ENCODE measurements at places on chromosomes 7 and 10. TPM values are rescaled to one million over a fixed set of nuclear protein-coding genes. Genes with fewer than 3 reads are reported as not detected.

Gene SEMA3A
- polyA plus RNA-seq: 1.2 TPM

Gene COL13A1
- 13.7 TPM for polyA plus RNA-seq

Gene CH25H
- polyA plus RNA-seq: 2.3 TPM

Gene ANKRD2
- polyA plus RNA-seq: 0.10 TPM

Gene HYAL4
- polyA plus RNA-seq: not detected

Gene ABCB8
- polyA plus RNA-seq: 17.2 TPM

Gene MBL2
- polyA plus RNA-seq: not detected

Gene CREB5
- polyA plus RNA-seq: 2.0 TPM

Gene BZW2
- polyA plus RNA-seq: 28.8 TPM

Gene POLR2J3
- 67.3 TPM for polyA plus RNA-seq

Gene MACC1
- 1.1 TPM for polyA plus RNA-seq

Gene FAS
- polyA plus RNA-seq: 7.6 TPM

Gene MACROH2A2
- polyA plus RNA-seq: 3.5 TPM

Gene UCN3
- polyA plus RNA-seq: not detected

Gene GIMAP8
- 27.3 TPM for polyA plus RNA-seq

Gene OR9A2
- polyA plus RNA-seq: not detected

Gene FAM25A
- not detected for polyA plus RNA-seq

Gene ELN
- 11.1 TPM for polyA plus RNA-seq

Gene PPP1R17
- polyA plus RNA-seq: not detected

Gene MSS51
- polyA plus RNA-seq: 2.6 TPM

Gene PVRIG
- 41.2 TPM for polyA plus RNA-seq

Gene TPK1
- 8.9 TPM for polyA plus RNA-seq

Gene GSTO2
- 0.91 TPM for polyA plus RNA-seq

Gene GNGT1
- not detected for polyA plus RNA-seq

Gene MCU
- polyA plus RNA-seq: 7.7 TPM

Gene ENTPD1
- polyA plus RNA-seq: 19.7 TPM

Gene EFCAB10
- not detected for polyA plus RNA-seq

Gene FFAR4
- 0.02 TPM for polyA plus RNA-seq

Gene COL17A1
- 1.3 TPM for polyA plus RNA-seq

Gene LOXL4
- polyA plus RNA-seq: 0.44 TPM

Gene CACNB2
- 0.20 TPM for polyA plus RNA-seq

Gene KIAA1549
- polyA plus RNA-seq: 0.09 TPM

Gene FAM25G
- polyA plus RNA-seq: not detected

Gene DEPP1
- 36.5 TPM for polyA plus RNA-seq

Gene HEPACAM2
- polyA plus RNA-seq: 0.06 TPM

Gene GPR85
- 2.5 TPM for polyA plus RNA-seq

Gene TMEM72
- not detected for polyA plus RNA-seq

Gene CCAR1
- polyA plus RNA-seq: 72.8 TPM

Gene OPALIN
- polyA plus RNA-seq: not detected

Gene GPR26
- not detected for polyA plus RNA-seq

Gene ZNF117
- polyA plus RNA-seq: 4.5 TPM

Gene RAPGEF5
- 28.6 TPM for polyA plus RNA-seq

Gene HTR5A
- polyA plus RNA-seq: not detected

Gene PON1
- polyA plus RNA-seq: not detected

Gene CNNM1
- polyA plus RNA-seq: 0.07 TPM

Gene SMARCD3
- 16.2 TPM for polyA plus RNA-seq

Gene ATG9B
- 1.9 TPM for polyA plus RNA-seq

Gene CDNF
- polyA plus RNA-seq: 0.67 TPM

Measured in spleen (tissue), 13 donors.